Naive thymus-derived CD4-positive, alpha-beta T cell (primary cell): ENCODE measurements at places on chromosomes 4 and X. TPM values are rescaled to one million over a fixed set of nuclear protein-coding genes. Genes with fewer than 3 reads are reported as not detected.

HAUS7 gene
- total RNA-seq = 28.3 TPM

NOX1 gene
- not detected for total RNA-seq

SLITRK4 gene
- not detected for total RNA-seq

CACNA1F gene
- 2.1 TPM for total RNA-seq

NLRP2B gene
- not detected for total RNA-seq

AFM gene
- total RNA-seq = not detected in 2 replicates

GRCh38 chrX:150060406-150060805 is 122.1 kb upstream of the EOLA2 start:
- DNase-seq = no peak

GRCh38 chrX:43238461-43238945 is 417.6 kb upstream of the MAOA start:
- no peak for DNase-seq

GRCh38 chr4:121199742-121200561 is 35.8 kb upstream of the TNIP3 start:
- DNase-seq = no peak

DNA sequence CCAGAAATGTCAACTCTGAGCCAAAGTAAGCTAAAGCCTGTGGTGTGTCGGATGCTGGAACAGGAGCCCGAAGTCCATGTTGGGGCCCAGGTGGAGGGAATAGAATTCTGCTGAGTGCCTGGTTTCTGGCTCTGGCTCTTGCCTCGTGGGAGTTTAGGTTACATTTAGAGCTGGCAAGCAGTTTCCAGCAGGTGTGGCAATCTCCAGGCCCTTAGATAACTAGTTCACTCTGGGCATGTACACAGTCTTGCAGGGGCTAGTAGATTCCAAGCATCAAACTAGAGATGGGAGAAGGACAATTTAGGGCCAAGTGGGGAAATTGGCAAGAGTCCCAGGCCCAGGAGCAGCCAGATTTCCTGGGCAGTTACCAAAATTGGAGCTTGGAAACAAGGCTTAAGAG is 56.3 kb upstream of the STOX2 start:
- no peak for DNase-seq

DNA sequence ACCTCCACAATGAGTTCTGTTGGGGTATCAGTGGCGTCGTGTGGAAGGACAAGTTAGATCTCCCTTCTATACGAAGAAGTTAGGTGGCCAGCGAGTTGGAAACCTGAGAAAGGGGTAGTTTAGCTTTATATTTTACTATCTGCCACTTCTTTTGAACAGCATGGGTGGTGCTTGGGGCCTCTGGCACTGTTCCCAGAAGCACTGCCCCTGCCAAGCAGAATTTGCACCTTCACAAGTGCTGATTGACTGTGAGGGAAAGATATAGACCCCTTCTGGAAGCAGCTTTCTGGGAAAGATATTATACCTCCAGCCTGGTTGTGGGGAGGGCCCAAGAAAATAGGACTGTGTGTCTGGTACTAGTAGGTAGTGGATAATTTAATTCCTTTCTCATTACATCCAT is 246.9 kb downstream of the FBXO8 start:
- no peak for DNase-seq

DNA sequence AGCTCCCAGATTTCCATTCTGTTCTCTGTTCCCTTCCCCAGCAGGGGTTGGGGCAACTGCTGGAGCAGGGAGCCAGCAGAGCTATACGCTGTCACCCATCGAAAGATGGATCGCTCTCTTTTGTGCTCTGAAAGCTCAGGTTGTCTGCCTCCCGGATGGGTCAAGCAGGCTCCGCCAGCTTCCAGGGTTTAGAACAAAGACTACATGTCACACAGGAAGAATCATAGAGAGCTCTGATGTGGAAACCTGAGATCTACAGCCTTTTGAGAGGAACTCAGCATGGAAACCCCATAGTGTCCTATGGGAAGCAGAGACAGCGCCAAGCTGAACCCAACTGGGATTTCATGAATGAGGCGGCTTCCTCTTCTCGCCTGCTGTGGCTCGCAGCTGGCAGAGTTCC is 205.4 kb downstream of the HS3ST1 start:
- DNase-seq = no peak

- no peak for DNase-seq
Observed at GRCh38 chrX:93711076-93711475, 37.1 kb downstream of the FAM133A start.

GRCh38 chr4:12961713-12962112 is 522.4 kb downstream of the RAB28 start:
- no peak for DNase-seq
